ENCODE measurements at places on chromosomes 4 and X. TPM values are rescaled to one million over a fixed set of nuclear protein-coding genes. Genes with fewer than 3 reads are reported as not detected.

GRCh38 chr4:148376151-148376550 is 66.1 kb downstream of the NR3C2 start:
- no peak for DNase-seq

DNA sequence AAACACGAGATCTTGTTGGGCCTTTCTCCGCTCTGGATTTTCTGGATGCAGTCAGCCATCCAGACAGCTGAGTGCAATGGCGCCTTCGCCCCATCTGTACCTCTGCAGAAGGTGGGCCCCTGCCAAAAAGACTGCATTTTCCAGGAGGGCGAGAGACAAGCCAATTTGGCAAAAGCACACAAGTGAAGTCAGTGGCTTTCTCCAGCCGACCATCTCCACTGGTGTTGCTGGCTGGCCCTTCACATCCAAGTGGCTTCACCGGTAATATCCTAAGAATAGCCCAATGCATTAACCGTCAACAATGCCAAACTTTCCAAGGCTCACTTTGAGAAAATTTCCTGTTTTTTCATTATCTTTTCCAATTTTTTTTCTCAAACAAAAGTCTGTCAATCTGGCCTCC is 96.2 kb upstream of the MXRA5 start:
- no peak for DNase-seq

The TRPC5OS gene
- total RNA-seq, result not detected

The NLGN4X gene
- total RNA-seq, result 66.9 TPM

GRCh38 chrX:264634-265455 is 16.3 kb upstream of the PLCXD1 start:
- DNase-seq, result peak; percentile 5

DNA sequence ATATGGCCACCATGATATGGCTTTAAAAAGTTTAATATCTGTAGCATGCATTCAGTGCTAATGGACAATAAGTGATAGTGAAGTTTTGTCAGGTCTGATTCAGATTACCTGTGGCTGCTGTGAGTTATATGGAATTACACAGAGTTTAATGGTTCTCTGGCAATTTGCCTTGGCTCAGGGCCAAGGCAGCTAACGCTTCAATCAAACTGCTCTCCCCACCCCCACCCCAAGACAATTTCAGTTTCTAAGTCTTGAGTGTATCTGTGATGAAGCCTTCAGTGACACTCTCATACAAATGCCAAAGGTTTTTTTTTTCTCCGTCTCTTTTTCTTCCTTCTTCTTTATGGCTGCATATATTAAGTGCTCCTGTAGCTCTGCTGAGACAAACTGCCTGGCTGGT is 106.6 kb downstream of the SHROOM4 start:
- no peak for DNase-seq

GRCh38 chr4:145786261-145786660 is 106.3 kb downstream of the C4orf51 start:
- DNase-seq, result no peak

GRCh38 chrX:154535892-154536291 is 10.8 kb downstream of the G6PD start:
- DNase-seq, result no peak

DNA sequence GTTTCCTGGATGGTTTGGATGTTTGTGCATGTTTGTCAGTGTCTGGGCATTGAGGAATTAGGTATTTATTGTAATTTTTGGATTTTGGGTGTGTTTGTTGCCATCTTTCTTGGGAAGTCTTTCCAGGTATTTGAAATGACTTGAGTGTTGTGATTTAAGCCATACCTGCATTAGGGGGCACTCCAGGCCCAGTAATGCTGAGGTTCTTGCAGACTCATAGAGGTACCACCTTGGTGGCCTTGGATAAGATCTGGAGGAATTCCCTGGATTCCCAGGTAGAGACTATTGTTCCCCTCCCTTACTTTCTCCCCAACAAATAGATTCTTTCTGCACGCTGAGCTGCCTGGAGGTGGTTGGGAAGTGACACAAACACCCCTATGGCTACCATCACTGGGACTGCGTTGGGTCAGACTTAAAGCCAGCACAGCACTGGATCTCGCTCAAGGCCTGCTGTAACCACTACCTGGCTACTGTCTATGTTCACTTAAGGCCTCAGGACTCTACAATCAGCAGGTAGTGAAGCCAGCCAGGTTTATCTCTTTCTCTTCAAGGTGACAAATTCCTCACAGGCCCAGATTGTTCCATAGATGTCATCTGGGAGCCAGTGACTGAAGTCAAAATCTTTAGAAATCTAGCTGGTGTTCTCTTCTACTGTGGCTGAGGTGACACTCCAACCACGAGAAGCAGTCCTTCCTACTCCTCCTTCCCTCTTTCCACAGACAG is 643.6 kb downstream of the PDHA2 start:
- DNase-seq, result peak; percentile 38

The POU4F2 gene
- total RNA-seq, result not detected

- no peak for DNase-seq
These were observed 19.9 kb upstream of the PLP1 start for GRCh38 chrX:103756736-103757135.

The PARM1 gene
- total RNA-seq, result 6.3 TPM

GRCh38 chrX:34467437-34467836 is 189.6 kb downstream of the TMEM47 start:
- DNase-seq, result no peak

DNA sequence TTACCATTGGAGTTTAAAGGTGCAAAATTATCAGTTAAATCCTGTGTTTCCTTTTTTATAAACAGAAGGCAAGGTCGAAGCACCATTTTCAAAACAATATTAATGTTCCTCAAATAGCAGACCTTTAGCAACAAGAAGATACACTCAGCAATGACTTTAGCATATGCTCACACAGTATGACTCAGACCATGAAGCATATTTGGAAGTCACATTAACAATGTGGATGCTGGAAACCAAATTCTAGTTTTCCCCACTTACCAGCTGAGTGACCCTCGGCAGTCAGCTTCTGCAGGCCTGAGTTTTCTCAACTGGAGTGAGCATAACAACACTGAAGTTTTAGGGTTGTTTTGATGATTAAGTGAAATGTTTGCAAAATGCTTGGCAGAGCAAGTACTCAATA is 130.5 kb downstream of the ANK2 start:
- no peak for DNase-seq

The AKAP4 gene
- total RNA-seq, result not detected

GRCh38 chrX:53333853-53334252 is 52.5 kb upstream of the IQSEC2 start:
- DNase-seq, result no peak

The PGAM4 gene
- not detected for total RNA-seq

DNA sequence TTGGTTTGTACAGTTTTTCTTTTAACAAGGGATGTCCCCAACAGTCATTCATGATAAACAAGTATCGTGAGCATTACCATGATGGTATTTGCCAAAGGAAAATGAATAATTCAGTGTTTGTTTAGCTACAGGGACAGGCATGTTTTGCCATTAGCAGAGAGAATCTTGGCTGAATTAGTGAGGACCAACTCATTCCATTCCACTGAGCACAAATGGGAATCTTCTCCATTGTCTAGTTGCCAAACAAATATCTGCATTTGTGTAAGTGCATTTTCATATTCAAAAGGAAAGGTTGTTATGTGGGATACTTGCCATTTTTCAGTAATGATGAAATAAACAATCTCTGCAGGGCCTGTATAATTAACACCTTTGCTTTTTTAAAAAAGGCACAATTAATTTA is 1762.6 kb downstream of the RPA4 start:
- no peak for DNase-seq

DNA sequence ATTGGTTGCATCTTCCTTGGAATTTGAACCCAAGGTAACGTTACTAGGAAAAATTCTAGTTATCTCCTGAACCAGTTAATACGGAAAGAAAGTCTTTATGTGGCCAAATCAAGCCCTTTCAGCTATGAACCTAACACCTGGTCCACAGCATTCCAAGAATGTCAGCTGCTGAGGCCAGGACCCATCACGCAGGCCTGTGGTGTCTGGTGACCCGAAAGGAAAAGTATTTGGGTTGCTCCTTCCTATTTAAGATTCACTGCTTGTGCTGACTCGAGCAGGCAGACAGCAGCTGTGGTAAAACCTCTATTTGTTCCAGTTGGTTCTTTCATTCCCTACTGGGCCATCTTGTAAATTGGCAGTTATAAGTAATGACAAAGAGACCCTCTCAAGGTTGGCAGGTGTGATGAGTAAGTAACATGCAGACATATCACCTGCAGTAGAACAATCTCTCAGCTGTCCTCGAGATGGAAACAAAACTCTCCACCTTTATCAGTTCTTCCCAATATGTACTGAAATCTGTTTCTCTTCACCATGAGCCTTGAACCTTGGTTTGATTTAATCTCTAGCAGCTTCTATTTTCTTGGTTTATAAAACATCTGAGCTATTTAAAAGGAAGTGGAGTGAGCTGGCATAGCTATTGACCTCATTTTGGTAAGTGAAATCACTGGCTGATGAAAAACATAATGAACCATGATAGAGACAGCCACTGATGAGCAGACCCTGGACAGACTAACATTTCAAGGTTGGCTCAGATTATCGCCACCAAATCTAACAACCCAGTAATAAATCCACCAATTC is 182.1 kb upstream of the SMIM31 start:
- peak; percentile 18 for DNase-seq

The ENOX2 gene
- total RNA-seq, result 13.8 TPM

The RASSF6 gene
- 0.27 TPM for total RNA-seq

The DSPP gene
- total RNA-seq, result not detected

DNA sequence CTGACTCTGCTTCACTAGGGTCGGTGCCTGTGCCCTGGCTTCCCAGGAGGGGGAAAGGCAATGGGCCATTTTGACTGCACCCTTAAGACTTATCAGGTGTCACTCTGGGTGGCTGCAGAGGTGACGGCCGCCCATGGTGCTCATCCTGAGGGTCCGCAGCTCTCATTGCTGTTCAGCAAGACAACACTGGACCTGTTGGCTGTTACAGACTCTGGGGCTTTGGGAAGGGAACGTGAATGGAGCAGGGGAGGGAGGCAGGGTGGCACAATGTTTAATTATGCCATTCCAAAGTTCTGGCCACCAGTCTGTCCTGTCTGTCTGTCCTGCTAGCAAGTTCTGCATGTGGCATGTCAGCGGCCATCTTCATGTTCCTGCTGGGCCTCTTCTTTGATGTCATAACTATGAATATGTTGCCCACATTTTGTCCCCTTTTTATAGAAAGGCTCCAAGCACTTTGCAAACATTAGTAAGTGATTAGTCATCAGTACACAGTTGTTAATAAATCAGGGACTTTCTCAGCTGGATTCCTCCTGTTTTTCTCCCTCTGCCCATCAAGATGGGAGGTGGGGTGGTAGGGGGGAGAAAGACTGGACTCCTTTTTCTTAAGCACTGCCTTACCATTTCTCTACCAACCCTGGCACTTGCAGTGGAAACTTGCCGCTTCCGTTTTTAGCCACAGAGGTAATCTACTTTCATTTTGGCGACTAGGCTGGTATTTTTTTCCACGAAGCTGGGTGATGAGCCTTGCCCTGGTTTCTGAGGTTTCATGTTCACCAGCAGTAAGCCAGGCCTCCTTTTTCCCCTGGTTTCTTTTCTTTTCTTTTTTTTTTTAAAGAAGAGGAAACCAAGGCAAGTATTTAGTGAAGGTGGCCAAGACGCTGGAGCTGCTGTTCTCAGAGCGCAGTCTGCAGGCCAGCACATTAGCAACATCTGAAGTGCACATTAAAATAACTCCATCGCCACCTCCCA is 88.6 kb upstream of the TRIM2 start:
- no peak for DNase-seq

DNA sequence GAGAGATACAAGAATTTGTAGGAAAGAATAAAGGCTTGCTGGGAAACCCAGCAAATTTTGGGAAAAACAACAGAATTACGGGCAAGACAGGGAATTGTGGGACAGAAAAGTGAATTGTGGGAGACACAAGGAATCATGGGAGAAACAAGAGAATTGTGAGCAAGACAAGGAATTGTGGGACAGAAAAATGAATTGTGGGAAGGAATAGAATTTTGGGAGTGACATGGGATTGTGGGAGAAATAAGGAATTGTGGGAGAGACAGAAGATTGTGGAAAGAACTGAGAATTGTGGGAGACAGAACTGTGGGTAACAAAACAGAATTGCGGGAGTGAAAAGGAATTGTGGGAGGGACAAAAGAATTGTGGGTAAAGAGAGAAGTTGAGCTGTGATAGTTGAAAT is 1.2 kb upstream of the HCCS start:
- DNase-seq, result no peak

GRCh38 chrX:114906984-114907510 is 110.4 kb downstream of the IL13RA2 start:
- no peak for DNase-seq

The PNMA6A gene
- 4.5 TPM for total RNA-seq

GRCh38 chr4:79148369-79148768 is 177.5 kb downstream of the NAA11 start:
- DNase-seq, result no peak

- no peak for DNase-seq
These were observed 6.2 kb upstream of the CTBP1 start for GRCh38 chr4:1255151-1255550.

DNA sequence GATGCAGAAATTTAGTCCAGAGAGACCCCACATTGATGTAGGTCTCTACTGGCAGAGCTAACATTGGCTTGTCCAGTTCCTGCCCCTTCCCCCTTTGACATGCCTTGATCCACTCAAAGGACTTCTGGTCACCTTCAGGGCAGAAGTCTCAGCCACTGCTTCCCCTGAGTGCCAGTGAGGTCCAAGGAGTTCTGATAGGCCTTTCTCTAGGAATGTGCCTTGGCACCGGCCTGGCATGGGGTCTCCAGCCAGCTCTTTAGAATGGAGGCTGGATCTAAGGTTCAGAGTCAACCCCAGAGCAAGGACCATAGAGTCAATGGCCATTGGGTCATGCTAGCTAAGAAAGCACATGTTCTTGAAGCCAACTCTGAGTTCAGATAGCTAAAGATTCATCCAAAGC is 88.6 kb upstream of the PJA1 start:
- DNase-seq, result no peak

The SLC30A9 gene
- 70.1 TPM for total RNA-seq

DNA sequence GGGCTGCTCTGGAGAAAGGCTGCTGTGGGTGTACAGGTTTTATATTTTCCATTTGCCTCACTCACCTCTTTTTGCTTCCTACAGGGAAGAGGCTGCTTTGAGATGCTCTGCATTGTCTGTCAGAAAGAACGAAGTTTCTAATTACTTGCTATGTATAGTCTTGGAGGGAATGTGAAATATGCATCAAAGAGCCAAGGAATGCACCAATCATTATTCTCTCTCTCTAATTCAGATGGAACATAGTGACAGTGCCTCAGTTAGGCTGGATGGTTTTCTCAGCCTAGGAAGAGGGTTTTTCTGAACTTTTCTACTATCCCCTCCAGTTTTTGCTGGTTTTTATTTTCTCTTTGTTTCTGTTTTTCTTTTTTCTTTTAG is 106.8 kb upstream of the SLC4A4 start:
- DNase-seq, result no peak

- no peak for DNase-seq
These were observed 96.2 kb upstream of the IL1RAPL2 start for GRCh38 chrX:104469771-104470170.

- DNase-seq, result no peak
These were observed 126.9 kb downstream of the FAM53A start for GRCh38 chr4:1557221-1557597.

The GABRE gene
- 11.7 TPM for total RNA-seq

DNA sequence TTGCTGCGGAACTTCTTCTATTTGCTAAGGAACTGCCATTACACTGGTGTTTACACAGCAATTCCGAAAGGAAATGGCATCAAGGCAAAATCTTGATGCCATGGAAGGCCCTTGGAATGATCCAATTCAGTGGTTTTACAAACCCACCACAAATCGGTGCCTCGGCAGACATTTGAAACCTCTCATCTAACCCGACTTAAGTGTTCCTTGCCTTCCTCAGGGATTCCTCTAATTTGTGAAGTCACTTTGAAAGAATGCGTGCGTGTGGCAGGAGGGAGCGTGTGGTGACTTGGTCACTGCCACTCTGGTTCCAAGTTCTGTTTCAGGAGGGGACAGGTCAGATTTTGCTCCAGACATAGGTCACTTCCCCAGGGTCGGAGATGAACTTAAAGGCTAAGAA is 4.8 kb downstream of the NOP14 start:
- no peak for DNase-seq
